Stimulated activated CD8-positive, alpha-beta memory T cell treated with anti-CD3 and anti-CD28 coated beads, Interleukin-2, amount 100 ng/mL, for 1 hour (primary cell): ENCODE measurements at places on chromosomes 12 and 14.

DNA sequence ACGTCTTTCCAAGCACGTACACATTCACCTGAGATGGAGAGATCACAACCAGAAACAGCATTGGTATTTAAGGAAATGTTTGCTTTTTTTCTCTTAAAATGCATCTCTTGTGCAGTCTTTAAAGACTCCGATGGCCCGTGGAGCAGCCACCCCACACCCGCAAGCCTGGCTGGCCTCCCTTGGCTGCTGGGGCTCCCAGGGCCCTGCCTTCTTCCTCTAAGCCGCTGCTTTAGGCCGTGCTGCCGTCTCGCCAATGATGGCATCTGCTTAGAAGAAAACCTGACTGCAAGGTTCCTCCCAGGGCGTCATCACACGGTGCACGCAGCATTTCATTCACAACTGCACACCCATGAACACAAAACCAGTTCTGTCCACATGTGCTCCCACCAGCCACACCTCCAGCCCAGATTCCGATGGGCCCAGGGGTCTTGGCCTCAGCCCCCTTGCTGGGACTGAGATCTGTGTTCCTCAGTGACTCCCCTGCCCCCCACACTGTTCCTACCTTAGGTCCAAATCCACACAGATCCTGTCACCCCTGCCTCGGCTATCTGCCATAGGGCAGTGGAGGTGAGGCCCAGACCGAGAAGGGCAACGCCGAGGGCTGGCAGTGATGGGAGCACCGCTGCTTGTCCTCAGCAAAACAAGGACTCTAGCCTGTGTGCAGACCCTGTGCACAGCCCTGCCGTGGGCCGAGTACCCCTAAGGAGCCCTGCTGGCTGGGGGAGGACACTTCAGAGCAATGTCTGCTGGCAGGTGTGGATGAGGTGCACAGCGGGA lies 4.4 kb downstream of the BTBD6 start:
- DNase-seq, result no peak

DNA sequence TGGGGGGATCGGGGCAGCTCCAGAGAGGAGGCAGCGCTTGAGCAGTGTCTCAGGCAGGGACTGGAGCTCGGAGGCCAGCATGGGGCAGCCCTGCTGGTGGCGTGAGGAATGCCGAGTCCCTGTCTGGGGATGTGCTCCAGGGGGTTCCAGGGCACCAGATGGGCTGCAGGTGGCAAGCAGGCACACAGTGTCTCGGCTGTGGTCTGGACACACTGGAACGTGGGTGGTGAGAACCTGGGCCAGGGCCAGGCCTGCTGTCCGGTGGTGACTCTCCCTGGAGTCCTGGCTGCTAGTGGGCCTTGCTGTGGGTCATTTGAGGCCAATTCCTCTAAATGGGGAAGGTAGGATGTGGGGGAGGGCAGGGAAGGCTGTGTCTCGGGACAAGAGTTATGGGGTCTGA lies 199.4 kb upstream of the RTL1 start:
- no peak for DNase-seq

GRCh38 chr12:10952645-10953044 lies 13.6 kb upstream of the TAS2R14 start:
- DNase-seq, result no peak

DNA sequence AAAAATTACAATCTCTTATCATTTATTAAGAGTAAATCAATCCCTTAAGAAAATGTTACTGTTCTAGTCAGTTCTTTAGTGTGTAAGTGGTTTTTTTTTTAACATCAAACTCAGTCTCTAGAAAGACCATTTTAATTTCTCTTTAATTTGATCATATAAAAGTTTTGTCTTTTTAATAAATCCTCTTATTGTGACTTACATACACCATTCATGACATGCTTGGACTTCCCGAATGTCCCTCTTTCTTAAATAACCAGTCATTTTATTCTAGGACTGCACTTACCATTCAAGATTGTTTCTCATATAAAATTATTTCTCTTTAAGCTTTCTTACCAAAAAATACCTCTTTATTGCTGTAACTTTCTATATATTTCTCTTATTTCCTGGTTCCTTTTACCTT lies 60.8 kb upstream of the EVL start:
- DNase-seq, result no peak

DNA sequence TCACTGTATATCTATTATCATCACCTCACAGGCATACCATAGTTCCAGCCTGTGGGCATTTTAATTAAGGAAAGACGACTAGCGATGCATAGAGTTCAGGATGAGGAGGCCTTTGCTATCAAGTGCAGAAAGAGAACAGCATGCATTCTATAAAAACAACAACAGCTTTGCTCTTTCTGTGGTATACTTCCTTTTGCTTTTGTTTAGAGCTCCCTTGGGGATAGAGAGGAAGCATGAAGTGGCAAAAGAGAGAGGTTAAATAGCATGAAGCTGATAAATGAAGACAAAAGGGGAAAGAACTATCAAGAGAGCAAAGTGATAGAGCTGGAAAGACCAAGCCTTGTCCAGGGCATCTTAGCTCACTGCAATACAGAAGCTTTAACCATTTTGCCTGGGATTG lies 23.5 kb downstream of the IFNG-AS1 start:
- DNase-seq, result no peak

DNA sequence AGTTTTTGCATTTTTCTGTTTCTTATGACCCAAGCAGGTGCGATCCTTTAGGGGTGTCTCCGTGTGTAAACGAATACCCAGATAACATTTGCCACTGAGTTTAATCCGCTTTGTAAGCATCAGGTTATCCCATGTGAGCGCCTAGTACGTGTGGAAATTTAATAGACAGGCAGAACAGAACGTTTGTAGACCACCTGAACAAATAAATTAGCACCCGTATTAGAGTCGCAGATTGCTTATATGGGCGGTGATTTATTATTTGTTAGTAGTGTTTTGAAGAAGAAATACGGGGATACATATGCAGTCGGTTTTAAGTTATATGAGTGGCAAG lies 325 bp downstream of the C12orf60 start:
- DNase-seq, result no peak

DNA sequence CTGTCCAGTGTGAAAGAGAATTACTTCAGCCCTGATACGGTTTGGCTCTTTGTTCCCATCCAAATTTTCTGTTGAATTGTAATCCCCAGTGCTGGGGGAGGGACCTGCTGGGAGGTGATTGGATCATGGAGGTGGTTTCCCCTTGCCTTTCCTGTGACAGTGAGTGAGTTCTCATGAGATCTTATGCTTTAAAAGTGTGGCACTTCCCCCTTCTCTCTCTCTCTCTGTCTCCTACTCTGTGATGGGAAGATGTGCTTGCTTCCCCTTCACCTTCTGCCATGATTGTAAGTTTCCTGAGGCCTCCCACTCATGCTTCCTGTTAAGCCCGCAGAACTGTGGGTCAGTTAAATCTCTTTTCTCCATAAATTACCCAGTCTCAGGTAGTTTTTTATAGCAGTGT lies 5.5 kb upstream of the SLC15A5 start:
- DNase-seq, result no peak

- no peak for DNase-seq
Measured at GRCh38 chr12:98793121-98793520, 148.0 kb downstream of the APAF1 start.

DNA sequence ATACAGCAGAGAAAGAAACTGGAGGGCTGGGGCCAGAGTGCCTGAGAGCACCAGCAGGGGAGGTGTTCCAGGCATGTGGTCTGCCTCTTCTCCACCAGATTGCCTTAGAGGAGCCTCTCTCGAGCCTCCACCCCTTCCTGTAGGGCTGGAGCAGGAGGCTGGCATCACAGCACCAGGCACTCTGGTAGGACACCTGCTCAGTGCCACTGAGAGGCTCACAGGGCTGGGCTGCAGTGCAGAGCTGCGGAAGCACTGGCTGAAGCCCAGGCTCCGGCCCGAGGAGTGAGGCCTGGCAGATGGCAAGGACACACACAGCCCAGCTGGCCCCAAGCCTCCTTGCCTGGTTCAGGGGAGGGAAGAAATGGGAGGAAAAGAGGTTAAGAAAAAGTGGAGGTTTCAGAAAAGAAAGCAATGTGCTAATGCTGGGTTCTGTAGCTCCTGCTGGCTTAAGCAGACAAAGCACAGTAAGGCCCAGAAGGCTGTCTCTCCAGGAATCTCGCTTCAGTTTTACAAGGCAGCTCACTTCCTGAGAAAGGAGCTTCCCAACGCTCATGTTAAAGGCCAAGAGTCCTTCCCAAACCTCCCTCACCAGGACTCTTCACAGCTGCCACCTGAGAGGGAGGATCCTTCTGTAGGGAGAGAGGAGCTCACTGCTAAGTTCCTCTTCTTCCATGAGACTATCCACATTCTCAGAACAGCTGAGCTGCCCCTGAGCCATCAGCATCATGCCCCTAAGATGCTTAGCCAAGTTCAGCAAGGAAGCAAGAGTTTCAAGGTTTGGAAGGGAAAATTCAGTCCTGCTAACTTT lies 23.8 kb downstream of the SPTB start:
- DNase-seq, result no peak

DNA sequence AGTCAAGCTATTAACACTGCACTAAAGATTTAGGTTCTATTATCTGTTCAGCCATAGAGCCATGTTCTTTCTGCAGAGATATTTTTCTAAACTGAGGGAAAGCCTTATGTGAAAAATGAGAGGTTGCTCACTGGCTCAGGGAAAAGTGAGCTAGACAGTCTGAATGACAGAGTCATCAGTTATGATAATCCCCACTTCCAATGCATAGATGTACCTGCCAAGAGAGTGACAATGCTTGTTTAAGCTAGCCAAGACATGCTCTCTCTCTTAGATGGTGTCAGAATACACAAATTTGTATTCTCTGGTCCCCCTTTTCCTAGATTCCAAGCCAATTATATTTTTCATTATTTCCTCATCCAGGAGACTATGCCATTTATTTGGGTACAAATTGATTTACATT lies 176.9 kb upstream of the FRMD6 start:
- DNase-seq, result no peak

DNA sequence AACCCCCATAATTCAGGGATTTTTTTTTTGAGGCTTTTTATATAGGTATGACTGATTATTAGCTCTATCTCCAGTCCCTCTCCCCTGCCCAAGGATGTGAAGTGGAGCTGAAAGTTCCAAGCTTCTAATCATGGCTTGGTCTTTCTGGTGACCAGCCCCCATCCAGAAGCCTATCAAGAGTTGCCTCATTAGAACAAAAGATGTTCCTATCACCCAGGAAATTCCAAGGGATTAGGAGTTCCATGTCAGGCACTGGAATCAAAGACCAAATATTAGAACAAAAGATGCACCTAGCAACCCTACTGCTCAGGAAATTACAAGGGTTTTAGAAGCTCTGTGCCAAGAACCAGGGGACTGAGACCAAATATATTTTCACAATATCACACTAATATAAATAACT lies 29.9 kb downstream of the LRP6 start:
- no peak for DNase-seq

GRCh38 chr12:126784328-126784921 lies 1482.5 kb upstream of the TMEM132C start:
- DNase-seq, result no peak

DNA sequence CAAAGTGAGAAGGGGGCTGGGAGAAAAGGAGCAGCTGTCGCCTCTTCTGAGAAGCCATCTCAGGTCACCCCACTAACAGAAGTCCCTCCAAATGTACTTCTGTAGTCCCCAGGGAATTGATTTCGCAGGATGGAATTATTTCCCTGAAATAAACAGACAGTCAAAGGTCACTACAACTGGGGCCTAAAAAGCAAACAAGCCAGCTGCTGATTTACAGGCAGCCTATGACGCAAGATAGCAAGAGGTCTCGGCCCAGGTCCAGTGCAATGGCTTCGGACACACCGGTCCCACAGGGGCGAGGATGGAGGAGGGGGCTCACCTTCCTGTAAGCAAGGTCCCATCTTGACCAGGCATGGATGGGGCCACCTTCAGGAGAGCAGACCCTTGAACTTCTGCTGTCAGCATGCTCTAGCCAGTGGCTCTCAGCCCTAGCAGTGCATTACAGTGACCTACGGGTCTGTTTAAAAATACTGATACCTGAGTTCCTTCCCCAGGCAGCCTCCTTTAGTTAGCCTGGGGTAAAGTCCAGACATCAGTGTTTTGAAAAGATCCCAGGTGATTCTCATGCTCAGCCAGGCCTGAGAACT lies 18.1 kb downstream of the NUAK1 start:
- DNase-seq, result no peak

DNA sequence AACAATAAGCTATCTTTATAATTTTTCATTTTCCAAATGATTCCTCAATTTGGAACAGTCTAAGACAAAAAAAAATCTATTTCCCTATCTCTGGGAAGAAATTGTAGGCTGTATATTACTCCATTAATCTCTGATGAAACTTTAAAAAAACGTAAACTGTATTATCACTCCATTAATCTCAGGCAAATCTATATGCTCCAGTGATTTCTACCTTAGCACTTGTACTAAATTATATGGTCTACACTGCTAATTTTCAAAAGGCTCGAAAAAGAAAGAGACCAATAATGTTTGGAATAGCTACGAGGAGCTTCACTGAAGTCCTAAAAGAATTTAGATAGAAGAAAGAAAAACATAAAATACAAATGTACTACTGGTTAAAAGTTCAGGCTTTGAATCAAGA lies 19.7 kb downstream of the MED13L start:
- no peak for DNase-seq

- no peak for DNase-seq
Measured at GRCh38 chr12:8951744-8952143, 2.3 kb upstream of the M6PR start.

- DNase-seq, result no peak
Measured at GRCh38 chr12:54587315-54587873, 1.1 kb downstream of the PPP1R1A start.

- DNase-seq, result no peak
Measured at GRCh38 chr12:106704081-106704480, 70.4 kb upstream of the RIC8B start.

DNA sequence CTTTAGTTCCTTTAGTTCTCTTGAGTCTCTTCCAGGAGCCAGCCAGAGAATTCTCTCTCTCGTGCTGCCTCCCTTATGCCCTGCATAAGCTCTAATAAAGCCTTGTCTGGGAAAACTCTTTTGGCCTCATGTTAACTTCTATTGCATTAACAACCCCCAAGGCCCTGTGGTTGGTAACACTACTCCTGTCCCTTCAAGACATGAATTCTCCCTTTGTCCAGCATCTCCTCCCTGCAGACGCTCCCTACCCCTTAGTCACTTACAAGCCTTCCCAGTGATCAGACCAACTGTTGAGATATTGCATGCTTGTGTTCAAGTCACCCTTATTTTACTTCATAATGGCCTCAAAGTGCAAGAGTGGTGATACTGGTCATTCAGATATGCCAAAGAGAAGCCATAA lies 12.1 kb downstream of the LTBR start:
- DNase-seq, result no peak

- DNase-seq, result no peak
Measured at GRCh38 chr12:32906399-32907165, 10.0 kb upstream of the PKP2 start.

DNA sequence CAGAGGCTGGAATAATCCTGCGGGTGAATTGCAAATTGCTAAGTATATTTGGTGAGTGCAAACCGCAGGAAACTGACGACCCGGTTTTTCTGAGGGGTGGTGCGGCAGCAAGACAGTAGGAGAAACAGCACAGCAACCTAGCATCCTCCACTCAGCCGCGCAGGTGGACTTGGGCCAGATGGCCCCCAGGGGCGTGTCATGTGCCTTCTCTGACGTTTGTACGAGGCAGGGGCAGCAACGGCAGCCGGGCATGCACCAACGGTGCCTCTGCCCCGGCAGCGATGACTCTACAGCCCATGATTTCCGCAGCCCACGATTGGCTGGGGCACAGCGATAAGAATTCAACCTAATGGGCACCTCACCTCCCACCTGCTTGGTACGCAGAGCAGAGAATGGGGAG lies 11.1 kb upstream of the CLEC2A start:
- DNase-seq, result no peak
